T-helper 9 cell (primary cell): ENCODE measurements at places on chromosomes 4 and X.

- DNase-seq: no peak
Measured at GRCh38 chrX:78831523-78831922, 84.0 kb downstream of the LPAR4 start.

- DNase-seq: no peak
Measured at GRCh38 chr4:128604204-128604603, 205.3 kb upstream of the JADE1 start.

DNA sequence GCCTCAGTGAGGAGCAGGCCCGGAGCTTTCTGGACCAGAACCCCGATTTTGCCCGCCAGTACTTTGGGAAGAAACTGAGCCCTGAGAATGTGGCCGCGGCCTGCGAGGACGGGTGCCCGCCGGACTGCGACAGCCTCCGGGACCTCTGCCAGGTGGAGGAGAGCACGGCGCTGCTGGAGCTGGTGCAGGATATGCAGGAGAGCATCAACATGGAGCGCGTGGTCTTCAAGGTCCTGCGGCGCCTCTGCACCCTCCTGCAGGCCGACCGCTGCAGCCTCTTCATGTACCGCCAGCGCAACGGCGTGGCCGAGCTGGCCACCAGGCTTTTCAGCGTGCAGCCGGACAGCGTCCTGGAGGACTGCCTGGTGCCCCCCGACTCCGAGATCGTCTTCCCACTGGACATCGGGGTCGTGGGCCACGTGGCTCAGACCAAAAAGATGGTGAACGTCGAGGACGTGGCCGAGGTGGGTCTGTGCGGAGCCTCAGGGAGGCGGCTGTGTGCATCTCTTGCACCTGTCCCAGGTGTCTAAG, 323 bp downstream of the PDE6B start:
- no peak for DNase-seq

- no peak for DNase-seq
Measured at GRCh38 chrX:100695302-100695701, 36.6 kb downstream of the SYTL4 start.

GRCh38 chr4:157713342-157713741, 459.5 kb downstream of the GASK1B start:
- DNase-seq: no peak

DNA sequence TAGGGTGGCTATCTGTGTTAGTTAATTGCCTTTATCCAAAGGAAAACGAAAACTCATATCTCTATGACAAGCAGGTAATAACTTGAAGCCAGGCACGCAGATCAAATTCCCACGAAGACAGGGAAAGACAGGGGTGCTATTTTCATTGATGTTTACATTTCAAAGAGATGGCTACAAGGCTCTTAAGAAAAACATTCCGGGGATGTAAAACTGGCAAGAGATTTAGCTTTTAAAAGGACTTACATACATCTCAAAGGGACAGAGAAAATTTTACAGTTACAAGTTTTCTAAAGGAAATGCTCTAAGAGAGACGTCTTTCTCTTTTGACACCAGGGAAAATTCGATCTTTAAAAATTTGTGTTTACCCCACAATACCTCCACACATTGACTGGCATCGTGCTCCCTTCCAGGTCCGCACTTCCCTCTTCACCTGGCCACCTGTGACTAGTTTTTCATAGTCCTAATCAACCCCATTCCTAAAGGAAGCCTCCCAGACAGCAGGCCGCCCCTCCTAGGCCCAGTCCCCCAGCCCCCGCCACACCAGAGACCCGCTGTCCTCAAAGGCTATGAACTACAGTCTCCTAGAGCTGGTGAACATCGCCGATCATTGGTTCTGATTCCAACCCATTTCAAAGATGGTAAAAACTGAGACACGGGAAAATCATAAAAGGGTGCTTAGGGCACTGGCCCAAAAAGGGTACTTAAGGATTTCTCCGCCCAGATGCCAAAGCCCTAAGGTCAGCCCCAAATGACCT, 649 bp upstream of the ARAF start:
- no peak for DNase-seq

GRCh38 chr4:113781439-113782040, 20.0 kb upstream of the CAMK2D start:
- DNase-seq: no peak

DNA sequence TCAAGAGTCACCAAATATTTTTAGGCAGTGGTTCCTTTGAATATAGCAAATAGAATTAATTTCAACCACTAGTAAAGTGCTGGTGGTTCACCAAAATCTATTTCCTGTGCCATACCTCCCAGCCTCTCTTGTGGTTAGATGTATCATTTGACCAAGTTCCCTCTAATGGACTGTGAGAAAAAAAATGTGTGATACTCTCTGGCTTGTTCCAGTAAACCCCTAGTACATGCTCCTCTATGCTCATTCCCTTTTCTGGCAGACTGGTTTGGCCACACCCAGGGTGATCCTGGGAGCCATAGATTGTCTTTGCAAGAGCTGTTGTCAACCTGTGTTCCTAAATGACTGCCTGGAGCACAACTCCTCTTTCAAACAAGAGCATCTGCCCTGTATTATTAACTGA, 109.5 kb downstream of the FRAS1 start:
- no peak for DNase-seq

DNA sequence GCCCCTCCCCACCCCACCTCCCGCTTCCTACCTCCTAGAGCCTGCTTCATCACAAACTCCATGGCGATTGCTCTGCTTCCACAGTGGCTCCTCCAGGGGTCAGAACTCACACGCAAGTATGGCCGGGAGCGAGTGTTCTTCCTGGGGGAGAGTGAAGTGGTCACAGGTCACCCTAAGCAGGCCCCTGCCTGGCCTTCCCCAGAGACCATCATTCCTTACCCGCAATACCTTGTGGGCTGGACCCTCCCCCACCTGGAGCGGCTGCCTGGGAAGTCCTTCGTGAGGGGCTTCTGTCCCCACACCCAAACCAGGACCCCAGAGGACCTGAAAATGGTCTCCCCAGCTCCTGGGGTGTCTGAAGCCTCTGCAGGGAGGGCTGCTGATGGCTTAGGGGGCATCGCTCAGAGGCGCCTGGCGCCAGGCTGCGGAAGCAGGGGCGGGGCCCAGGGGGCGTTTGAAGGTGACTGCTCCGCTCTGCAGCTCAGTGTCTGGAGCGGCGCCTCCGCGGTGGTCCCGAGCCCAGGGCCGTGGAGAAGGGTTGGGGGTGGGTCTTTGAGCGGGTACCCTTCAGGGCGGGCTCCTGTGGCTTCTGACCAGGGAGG, 1.4 kb downstream of the CPLX1 start:
- no peak for DNase-seq

- no peak for DNase-seq
Measured at GRCh38 chrX:13195340-13195739, 124.5 kb downstream of the ATXN3L start.

DNA sequence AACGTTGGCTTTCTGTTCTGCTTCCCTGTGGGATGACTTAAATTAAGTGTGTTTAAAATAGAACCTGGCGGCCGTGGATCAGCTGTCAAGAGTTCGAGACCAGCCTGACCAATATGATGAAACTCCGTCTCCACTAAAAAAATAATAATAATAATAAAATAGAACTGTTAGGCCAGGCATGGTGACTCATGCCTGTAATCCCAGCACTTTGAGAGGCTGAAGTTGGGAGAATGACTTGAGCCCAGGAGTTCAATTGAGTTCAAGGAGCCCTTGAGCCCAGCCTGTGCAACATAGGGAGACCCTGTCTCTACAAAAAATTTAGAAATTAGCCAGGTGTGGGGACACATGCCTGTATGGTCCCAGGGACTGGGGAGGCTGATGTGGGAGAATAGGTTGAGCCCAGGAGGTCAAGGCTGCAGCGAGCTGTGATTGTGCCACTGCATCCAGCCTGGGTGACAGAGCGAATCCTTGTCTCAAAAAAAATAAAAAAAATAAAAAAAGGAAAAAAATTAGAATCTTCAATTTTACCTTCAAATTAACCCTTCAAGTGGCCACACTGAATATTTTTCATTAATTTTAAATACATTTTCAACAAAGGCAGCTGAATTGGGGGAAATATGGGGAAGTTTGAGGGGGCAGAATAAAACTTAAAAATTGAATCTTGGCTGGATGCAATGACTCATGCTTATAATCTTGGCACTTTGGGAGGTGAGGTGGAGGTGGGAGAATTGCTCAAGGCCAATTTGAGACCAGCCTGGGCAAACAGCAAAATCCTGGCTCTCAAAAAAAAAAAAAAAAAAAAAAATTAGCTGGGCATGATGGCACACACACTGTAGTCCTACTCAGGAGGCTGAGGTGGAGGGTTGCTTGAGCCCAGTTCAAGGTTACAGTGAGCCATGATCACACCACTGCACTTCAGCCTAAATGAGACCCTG, 31.8 kb upstream of the HSD17B13 start:
- no peak for DNase-seq

- DNase-seq: no peak
Measured at GRCh38 chr4:97987019-97987648, 156.1 kb downstream of the STPG2 start.

DNA sequence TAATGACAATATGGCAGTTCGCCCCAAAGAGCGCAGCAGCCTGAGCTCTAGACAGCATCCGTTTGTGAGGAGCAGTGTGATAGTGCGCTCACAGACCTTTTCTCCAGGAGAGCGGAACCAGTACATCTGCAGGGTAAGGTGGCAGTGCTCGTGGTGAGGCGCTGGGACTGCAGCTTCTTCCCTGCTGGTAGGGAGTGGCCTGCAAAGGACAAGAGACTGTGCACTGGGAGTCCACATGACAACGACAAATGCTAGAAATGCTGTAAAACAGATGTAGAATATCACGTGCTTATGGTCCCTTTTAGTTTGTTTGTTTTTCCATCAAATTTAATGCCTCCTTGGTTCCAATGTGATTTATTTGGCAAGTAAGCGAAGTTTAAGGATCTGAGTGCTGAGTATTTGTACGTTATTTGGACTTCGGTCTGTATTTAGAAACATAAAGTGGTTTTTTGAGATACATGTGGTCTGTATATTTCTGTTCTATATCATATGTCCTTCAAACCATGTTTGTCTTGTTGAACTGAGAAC, 35.8 kb downstream of the CLDN22 start:
- no peak for DNase-seq

DNA sequence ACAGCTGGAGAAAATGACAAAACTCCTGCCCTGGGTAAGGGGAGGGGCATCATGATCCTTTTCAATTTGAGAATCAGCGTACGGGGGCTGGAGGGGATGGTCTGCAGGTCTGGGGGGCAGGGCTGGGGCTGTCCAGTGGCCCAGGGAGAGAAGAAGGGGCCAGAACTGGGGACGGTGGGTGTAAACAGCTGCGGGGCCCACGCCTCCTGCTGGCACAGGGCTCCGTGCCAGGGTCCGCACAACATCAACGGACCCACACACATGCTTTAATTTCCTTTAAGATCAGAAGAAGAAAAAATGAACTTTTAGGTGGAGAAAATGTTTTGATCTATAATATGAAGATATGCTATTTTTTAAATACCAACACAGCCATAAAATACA, 52.1 kb downstream of the PSAPL1 start:
- DNase-seq: no peak

- no peak for DNase-seq
Measured at GRCh38 chrX:66677430-66677829, 38.6 kb upstream of the EDA2R start.

DNA sequence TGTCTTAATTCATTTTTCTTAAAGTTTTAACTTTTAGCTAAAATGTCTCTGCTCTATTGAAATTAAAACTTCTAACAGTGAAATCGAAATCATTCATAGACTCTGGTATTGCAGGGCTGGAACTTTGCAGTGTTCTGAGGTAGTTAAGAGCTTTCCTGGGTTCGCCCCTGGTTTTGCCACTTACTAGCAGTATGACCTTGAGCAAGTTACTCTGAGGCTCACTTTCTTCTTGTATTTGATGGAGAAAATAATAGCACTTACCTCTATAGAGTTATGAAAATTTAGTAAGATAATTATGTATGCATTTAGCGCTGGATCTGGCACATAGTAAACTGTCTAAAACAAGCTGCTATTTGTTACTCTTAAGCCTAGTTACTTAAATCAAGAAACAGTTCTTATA, 1.7 kb downstream of the SLAIN2 start:
- DNase-seq: no peak

DNA sequence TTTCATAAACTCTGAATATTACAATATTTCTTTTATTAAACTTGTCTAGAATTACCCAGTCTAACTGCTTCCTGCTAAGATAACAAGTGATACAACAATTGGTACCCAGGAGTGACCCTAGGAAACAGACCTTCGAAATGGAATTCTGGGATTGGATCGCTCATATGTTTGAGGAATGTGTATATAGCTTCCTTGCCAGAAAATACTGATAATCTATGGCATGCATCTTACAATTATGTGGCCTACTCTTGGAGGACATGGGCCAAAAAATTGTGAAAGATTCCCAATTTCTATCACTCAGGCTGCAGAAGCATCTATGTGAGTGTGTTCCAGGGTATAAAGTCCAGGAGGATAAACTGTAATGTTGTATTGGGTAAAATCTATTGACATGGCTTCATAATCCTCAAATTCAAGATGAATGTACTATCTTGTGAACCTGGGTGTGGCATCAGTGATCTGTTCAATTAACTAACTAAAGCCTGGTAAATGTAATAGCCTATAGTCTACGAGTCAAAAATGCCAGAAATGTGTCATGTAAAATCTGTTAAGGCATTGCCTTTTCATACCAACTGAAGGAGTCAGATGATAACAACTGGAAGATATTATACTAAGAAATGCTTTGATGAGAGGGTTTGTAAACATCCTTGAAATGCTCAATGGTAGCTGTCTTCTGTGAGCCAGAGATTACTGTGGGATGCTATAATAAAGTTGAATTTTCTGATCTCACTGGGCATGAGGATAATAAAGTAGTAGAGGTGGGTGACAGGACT, 1499.3 kb downstream of the PCDH7 start:
- no peak for DNase-seq

GRCh38 chr4:13856387-13856786, 228.9 kb upstream of the BOD1L1 start:
- no peak for DNase-seq

DNA sequence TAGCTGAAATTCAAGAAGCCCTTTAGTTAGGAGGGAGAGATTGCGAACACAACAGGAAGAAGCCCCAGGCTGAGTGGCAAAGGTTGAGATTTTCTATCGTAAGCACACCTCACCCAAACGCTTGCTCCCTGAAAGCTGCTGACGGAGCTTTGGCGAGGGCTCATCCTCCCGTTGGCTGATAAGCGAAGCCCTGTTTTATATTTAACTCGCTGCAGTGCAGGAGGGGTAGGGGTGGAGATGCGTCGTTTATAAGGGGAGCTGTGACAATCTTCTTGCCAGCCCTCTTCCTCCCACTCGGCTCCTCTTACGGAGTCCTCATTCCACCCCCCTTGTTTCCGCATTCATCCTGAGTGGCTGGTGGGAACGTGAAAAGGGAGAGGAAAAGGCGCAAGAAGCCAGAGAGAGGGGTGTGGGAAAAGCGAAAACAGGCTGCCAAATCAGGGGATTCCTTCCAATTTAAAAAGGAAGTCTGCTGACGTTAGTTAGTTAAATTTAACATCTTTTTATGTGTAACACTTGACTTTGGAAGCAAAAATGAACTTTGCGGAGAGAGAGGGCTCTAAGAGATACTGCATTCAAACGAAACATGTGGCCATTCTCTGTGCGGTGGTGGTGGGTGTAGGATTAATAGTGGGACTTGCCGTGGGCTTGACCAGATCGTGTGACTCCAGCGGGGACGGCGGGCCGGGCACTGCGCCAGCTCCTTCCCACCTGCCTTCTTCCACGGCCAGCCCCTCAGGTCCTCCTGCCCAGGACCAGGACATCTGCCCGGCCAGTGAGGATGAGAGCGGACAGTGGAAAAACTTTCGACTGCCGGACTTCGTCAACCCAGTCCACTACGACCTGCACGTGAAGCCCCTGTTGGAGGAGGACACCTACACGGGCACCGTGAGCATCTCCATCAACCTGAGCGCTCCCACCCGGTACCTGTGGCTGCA, at the start of gene ENPEP:
ENPEP (plus strand) TSS at position 275 of the 938 bp plus-strand sequence; CDS start at position 535, 260 bp downstream.
- DNase-seq: no peak
